ENCODE measurements at places on chromosomes 2 and 18.

- DNase-seq = peak; percentile 87
These were observed 99.0 kb downstream of the ZFP36L2 start for GRCh38 chr2:43127208-43127940.

- no peak for DNase-seq
These were observed 78.8 kb downstream of the HNRNPLL start for GRCh38 chr2:38523728-38524437.

- DNase-seq = no peak
These were observed 64.2 kb upstream of the GREB1L start for GRCh38 chr18:21177822-21178221.

DNA sequence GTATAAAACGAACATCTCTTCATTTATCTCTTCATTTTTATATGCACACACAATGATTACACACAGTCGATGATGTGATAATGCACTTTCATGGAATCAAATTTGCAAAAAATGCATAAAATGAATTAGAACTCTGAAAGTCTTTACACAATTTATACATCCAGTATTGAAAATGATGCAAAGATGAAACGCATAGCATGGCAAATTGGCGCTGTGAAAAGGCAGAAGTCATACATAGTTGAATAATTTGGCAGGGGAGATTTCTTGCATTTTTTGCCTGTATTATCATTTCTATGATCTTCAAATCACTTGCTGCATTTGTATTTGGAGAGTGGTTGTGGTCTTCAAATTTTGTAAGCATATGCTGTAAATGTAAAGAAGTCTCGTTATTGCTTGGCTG lies 150.7 kb upstream of the LGALSL start:
- no peak for DNase-seq

DNA sequence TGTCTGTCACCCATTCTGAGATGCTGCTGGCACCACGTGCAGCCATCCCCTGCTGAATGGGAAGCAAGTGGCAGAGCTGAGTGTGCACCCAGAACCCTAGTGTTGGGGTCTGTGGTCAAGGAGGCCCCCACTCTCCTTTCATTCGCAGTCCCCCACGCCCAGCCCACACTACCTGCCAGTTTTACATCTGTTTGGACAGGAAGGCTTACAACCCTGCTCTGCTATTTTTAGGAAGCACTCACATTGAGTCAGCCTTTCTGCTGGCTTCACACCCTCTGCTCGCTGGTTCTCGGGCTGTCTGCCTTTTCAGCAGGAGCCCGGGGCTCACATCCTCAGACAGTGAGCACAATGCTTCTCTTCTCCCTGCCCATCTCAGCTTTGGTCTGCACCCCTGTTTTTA lies 10.7 kb upstream of the ADCY3 start:
- DNase-seq = no peak

- DNase-seq = no peak
These were observed 41.9 kb downstream of the LRRFIP1 start for GRCh38 chr2:237669283-237669627.

DNA sequence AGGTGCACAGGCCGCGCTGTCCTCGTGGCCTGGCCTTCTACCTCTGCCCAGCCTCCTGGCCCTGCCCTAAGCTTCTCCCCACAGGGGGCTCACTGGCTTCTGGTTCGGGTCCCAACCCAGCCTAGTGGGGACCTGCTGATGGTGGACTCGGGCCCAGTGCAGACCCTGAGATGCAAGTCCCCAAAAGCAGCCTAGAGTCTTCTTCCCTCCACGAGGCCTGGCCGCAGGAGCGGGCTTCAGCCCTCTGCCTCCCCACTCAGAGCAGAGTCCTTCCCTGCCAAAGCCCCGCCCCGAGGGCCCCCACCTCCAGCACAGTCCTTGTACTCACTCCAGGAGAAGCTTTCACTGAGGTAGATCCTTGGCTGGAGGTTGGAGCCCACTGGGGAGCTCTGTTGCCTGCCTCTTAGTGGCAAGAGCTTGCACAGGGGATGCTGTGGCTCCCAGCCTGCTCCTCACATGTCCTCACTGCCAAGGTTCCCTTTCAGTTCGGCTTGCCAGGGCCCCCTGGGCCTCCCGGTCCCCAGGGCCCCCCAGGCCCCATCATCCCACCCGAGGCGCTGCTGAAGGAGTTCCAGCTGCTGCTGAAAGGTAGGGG lies 3.6 kb downstream of the ERFE start:
- no peak for DNase-seq

DNA sequence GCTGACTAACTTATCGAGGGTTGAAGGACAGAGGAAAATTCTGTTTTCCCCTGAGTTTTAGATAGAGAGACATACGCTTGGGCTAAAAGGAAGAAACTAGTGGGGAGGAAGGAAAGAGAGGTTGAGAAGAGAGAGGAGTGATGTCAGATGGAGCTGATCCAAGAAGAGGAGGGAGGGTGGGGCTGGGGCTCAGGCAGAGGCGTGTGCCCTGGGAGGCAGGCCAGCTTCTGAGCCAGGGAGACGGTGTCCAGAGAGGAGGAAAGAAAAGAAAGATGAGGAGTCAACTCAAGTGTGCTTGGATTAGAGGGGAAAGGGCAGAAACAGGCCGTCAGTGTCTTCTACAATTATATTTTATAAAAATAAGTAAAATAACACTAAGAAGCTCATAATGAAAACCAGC lies 56.2 kb downstream of the EMILIN2 start:
- DNase-seq = no peak

DNA sequence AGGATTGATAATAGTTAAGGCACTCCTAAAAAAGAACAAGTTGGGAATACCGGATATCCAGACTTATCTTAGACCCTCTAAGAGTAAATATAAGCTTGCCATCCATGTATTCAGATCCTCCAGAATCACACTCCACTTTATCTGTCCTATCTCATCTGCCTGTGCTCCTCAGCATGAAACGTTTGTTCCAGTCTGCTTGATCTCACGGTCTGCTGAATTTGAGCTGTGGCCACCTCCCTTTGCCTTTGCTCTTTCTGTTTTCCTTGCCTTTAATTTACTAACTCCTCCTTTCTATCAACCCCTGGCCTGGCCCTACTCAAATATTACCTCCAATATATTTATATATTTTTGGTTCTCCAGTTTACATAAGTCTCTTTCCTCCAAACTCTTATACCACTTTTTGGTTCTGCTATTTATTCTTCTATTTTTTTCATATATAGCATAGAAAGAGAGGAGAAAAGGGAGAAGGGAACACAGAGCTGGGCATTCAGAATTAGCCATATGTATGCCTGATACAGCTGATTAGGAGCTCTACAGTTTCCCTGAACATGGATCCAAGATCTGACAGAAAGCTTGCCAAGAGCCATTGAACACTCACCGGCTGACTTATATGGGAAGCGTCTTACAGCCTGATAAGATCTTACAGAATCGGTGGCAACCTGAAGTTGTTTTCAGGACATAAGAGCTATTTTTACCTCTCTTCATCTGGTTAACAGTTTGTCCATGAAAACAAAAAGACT lies 21.8 kb upstream of the DNAJC27 start:
- DNase-seq = no peak

DNA sequence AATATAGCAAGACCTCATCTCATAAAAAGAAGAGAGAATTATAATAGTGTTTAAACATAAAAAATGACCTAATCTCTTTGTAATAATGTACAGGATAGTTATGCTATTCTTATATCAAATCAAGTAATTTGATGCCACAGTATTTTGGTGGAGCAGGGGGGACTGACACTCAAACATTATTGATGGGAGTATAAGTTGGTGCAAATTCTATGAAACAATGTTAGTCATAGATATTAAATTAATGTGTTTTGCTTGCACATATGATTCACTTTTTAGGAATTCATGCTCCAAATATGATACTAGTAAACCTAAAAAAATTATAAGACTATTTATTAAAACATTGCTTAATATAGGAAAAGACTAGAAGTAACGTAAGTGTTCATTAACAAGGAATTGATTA lies 256.1 kb upstream of the SYT4 start:
- no peak for DNase-seq

DNA sequence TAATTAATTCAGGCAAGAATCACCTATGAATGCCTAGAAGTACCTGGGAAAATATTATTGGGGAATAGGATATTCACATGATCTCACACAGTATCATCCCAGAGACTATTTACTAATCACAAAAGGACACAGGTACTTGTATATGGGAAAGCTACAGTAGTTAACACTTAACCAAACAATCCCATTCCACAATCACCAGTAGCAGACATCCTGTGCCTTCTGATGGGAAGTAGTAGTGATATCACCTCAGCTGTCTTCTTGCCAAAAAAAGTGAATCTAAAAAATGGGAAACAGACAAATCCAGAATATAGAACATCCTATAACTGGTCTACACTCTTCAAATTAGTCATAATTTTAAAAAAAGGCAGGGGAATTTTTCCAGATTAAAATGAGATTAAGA lies 75.6 kb upstream of the CCDC150 start:
- no peak for DNase-seq

- DNase-seq = no peak
These were observed 134.1 kb upstream of the MC4R start for GRCh38 chr18:60506682-60507081.

GRCh38 chr18:7590826-7591560 lies 23.9 kb downstream of the PTPRM start:
- DNase-seq = no peak

- no peak for DNase-seq
These were observed 743.7 kb upstream of the HS6ST1 start for GRCh38 chr2:129062146-129062912.

DNA sequence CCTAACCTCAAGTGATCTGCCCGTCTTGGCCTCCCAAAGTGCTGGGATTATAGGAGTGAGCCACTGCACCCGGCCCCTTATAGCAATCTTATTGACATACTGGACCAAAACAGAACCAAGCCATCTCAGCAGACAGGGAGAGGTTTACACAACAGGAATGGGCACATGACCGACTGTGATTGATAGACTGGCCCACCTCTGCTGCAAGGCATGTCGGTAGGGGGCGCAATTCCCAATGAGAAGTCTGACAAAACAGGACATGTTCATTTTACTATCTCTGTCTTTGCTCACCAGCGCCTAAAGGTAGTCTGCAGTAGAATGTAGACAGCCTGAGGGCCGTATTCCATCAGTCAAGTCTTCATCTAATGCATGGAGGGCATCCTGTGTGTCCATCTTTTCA lies 2.0 kb downstream of the LYPD6B start:
- peak; percentile 41 for DNase-seq

- DNase-seq = no peak
These were observed 25.9 kb upstream of the GPR17 start for GRCh38 chr2:127619877-127620705.

DNA sequence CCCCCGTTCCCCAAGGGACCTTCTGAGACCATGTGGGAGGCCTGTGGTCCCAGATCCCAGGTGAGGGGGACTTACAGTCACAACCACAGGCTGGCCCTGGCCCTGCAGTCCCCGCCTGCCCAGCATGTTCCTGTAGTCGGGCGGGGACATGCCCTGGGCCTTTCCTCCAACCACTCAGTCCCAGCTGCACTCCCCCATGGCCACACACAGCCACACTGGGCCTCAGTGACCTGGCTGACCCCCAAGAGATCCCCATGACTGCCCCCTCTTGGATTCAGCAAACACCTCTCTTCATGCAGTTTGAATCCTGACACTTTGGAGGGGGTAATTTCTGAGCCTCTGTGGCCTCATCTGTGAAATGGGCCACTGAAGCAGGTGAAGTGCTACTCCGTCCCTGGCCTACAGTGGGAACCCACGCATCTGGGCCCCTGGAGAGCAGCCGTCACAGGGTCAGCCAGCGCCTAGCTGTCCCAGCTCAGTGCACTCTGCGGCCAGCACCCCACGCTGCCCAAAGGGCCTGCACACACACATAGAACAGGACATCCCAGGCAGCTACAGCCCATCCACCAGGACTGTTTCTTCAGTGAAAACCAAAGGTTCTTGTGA lies 12.7 kb upstream of the ARHGEF4 start:
- no peak for DNase-seq

DNA sequence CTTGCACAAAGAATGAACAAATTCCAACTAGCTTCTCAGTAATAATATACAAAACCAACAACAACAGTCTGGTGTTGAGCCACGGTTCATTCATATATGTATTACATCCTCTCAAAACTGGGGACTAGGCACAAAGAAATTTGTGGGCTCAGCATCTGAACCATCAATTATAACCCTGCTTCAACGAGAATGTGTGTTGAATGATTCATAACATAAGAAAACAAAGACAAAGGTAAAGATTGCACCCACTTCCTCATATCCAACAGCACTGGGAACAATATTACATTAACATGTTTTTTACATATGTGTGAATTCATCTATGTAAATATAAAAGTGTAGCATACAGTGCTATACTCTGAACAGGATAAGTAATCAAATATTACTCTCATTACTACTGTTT lies 144.8 kb downstream of the CDH2 start:
- no peak for DNase-seq

GRCh38 chr2:176291335-176291734 lies 22.1 kb downstream of the MTX2 start:
- DNase-seq = no peak

DNA sequence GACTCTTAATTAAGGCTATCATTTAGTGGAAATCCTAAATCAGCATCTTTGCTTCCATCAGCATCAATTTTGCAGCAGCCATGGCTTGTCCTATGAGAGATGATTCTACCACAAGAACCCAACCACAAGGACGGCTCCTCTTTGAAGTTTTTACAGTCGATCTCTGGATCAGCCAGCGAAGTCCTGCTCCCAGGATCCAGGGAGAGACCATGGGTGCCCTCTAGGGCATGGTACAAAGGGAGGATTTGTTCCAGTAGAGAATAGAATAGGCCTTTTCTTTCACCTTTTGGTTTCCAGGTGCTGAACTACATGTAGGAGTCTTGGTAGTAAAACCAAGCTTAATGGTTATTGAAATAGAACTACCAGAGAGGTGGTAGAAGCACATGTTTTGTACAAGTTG lies 52.7 kb downstream of the TMEM200C start:
- DNase-seq = no peak

GRCh38 chr2:204024906-204025475 lies 88.4 kb downstream of the ICOS start:
- DNase-seq = no peak

GRCh38 chr2:23619941-23620340 lies 235.0 kb downstream of the KLHL29 start:
- no peak for DNase-seq

- DNase-seq = no peak
These were observed 200.3 kb upstream of the ACVR2A start for GRCh38 chr2:147644491-147644890.

GRCh38 chr2:66494708-66495107 lies 59.8 kb downstream of the MEIS1 start:
- DNase-seq = no peak

- DNase-seq = no peak
These were observed 103.8 kb downstream of the WDPCP start for GRCh38 chr2:63484481-63484880.

DNA sequence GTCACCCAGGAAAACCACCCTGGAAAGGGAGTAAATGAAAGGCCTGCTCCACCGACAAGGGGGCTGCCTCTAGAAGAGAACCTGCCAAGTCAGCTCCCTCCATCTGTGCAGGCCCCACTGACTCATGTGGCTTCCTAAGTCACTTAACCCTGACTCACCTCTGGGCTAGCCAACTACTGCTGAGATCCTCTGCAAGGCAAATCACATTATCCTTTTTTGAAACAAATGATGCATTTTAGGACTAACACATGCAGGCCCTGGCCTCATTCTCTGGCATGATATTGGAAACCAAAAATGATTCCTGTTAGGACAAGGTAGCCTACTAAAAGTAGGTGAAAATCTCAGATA lies 474.6 kb downstream of the EPHA4 start:
- no peak for DNase-seq

Measured in CD4-positive, alpha-beta T cell treated with Interleukin-17A for 1 hour (primary cell).